ENCODE measurements at places on chromosomes 16 and 17.

- no peak for DNase-seq
These were observed 18.8 kb downstream of the SRP68 start for GRCh38 chr17:76053246-76054111.

GRCh38 chr16:50246299-50247122 lies 19.8 kb upstream of the ADCY7 start:
- no peak for DNase-seq

DNA sequence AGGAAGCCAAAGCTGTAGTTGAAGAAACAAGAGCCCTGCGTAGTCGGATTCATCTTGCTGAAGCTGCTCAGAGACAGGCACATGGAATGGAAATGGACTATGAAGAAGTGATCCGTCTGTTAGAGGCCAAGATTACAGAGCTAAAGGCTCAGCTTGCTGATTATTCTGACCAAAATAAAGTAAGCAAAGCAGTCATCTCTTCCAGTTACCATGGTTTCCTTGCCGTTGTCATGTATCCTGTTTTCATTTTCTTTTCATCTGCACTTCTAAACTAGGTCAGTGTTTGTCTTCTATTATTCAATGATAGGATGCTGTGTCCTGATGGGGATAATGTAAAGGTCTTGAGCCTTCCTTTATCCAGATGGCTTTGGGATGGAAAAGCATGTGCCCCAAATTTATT lies 104.3 kb downstream of the STXBP4 start:
- DNase-seq, result no peak

DNA sequence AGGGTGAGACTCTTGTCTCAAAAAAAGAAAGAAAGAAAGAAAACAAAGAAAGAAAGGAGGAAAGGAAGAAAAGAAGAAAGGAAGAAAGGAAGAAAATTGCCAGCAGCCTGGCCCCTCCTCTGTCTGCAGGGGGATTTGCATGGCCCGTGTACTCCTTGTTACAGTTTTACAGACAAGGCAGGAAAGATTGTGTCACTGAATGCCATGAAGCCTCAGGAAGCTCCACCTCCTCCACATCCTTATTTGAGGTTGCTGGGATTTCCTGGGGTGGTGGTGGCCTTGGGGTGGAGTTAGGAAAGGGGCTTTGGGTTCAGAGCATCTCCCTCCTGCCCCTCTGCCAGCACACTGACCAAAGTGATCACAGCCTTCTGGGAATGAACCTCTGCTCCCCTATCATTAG lies 23.6 kb downstream of the CFAP20 start:
- DNase-seq, result no peak

DNA sequence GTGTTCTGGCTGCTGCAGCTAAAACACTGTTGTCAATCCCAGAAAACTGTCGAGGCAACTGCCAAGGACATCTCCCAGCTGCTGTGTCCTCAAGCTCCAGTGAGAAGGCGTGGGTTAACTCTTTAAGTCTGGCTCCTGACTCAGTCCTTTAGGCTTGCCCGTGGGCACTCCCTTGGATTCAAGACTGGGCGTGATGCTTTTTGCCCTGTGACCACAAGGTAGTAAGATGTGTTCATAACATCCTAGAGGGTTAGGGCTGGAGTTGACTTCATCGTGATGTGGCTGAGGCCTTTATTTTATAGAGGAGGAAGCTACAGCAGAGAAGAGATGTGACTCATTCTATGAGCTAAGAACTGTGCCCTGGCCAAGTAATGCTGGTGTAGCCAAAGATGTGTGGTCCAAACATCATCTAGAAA lies 50.9 kb upstream of the TEKT3 start:
- DNase-seq, result no peak

DNA sequence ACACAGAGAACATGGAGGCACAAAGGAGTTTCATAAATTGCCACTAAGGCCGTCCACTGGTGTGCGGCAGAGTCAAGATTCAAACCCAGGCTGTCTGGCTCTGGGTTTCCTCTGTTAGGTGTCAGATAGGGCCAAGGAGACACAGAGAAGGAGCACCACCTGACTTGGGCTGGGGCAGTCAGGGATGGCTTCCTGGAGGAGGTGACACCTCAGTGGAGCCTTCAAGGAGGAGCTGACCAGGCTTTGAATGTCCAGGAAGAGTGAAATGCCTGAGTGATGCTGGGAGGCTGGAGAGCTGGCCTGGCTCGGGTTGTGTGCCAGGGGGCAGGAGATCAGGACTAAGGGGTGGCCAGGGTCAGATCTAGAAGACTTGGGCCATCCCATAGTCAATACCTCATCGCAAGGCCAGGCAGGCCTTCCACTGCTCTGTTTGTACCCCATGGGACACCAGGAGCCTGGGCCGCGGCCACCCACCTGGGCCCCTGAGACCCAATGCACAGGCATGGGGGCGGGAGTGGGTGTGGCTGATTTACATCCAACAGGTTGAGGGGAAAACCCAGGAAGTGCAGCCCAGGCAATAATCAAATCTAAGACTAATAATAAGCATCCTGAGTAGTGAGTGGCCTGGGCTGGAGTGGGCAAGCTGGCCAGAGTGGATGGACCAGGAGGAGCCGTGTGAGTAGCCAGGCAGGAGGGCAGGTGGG lies 73.7 kb downstream of the USP22 start:
- no peak for DNase-seq

GRCh38 chr17:40251576-40251975 lies 32.5 kb downstream of the WIPF2 start:
- no peak for DNase-seq

GRCh38 chr16:4365615-4366014 lies 6.0 kb upstream of the VASN start:
- DNase-seq, result no peak

DNA sequence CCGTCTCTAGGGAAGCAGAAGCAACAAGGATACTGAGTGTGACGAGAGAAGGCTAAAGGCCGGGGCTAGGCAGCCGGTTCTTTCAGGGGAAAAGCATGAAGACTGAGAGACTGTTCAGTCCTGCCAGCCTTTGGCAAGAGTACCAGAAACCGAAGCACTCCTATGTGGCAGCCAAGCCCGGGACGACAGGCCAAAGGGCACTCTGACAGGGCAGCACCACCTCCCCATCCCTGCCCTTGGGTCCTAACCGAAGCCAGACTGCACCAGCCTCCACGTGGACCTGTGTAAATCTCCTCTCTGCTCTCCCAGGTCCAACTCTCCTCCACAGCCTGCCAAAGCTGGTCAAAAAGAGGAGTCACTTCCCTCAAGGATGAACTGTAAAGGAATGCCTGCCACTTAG lies 23.5 kb upstream of the ALOX15 start:
- DNase-seq, result no peak

DNA sequence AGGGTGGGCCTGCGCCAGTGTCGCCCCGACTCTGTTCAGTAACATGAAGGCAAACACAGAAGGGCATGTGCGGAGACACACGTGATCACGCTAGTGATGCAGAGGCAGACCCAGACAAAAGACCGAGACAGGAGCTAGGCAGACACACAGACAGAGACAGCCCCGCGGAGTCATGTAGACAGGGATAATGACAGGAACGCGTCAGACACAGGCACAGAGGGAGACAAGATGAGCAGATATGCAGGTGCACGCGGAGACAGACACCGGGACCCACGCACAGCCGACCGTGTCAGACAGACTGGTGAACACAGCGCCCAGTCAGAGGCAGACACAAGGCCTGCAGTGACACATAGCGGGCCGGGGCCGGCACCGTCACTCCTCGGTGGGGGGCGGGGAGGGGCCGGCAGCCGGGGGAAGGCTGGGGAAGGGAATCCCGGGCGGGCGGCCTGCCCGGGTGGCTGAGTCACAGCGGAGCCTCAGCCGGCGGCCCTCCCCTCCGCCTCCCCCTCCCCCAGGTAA lies 7.4 kb downstream of the KDM6B start:
- peak; percentile 96 for DNase-seq

- no peak for DNase-seq
These were observed 55.2 kb downstream of the RAI1 start for GRCh38 chr17:17736205-17737183.

- DNase-seq, result no peak
These were observed 30.9 kb downstream of the TMEM204 start for GRCh38 chr16:1564325-1564724.

DNA sequence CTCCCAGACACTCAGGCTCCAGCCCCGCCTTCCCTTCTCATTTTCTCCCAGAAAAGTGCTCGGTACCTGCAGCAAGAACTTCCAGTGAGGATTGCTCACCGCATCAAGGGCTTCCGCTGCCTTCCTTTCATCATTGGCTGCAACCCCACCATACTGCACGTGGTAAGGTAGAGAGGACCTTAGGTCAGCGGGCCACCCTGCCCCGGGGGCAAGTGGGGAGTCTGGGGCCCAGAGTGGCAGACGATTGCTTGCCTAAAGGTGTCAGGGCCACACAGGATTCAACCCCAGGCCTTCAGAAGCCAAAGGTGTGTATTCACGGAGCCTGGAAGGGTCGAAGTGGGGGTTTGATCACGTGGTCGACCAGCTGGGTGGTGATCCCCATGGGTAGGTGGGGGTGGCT lies 1.4 kb downstream of the BCKDK start:
- no peak for DNase-seq

Data from stimulated activated CD4-positive, alpha-beta T cell treated with anti-CD3 and anti-CD28 coated beads, TNF-alpha, amount 100 ng/mL, for 4 hours (primary cell).